T-helper 9 cell (primary cell): ENCODE measurements at places on chromosomes 16 and 17.
A peak's percentile ranks its signal among the peaks of the same experiment; 100 is the strongest.

- DNase-seq, result peak; percentile 46
Measured at GRCh38 chr17:29005936-29006511, at the start of gene SEZ6. SEZ6 (minus strand) TSS chr17:29006033; CDS start chr17:29005869, 164 bp downstream.

DNA sequence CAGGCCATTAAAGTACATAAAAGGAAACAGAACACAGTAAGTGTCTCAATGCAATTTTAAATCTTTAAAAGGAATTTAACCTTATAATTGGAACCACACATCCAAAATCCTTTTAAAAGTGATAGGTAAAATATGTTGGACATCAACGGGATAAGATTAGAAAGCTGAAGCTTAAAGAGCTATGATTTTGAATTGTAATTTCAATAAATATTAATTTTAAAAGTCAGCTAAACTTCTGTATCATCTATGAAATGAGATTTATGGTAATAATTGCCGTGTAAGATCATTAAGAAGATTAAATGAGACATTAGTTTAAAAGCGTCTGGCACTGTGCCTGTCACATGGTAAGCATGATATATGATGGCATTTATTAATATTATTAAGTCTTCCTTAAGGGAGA is 31.3 kb downstream of the CCDC42 start:
- DNase-seq, result no peak

DNA sequence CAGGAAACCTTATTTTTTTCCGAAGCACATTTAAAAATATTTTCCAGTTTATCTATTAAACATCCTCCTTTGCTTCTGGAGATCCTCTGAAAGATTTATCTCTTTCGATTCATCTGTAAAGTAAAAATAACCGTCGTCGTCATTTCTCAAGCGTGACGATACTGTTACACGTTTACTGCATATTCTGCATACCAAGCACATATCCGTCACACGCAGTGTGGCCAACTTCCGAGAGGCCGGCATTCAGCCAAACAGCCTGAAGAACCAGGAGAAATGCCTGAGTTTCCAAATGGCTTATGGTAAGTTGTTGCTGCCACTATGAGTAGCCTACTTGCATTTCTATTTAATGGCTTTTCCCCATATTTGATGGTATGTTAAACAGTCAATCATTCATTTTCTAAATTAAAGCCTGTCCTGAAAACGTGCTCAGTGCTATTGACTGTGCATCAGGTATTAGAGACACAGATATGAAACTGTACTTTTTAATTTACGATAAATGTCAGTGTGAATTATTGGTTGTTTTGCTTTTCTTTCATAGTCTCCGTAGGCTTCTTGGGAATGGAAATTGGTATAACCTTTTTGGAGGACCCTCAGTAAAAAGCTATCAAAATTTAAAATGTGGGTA is 275.7 kb downstream of the WWOX start:
- DNase-seq, result no peak

DNA sequence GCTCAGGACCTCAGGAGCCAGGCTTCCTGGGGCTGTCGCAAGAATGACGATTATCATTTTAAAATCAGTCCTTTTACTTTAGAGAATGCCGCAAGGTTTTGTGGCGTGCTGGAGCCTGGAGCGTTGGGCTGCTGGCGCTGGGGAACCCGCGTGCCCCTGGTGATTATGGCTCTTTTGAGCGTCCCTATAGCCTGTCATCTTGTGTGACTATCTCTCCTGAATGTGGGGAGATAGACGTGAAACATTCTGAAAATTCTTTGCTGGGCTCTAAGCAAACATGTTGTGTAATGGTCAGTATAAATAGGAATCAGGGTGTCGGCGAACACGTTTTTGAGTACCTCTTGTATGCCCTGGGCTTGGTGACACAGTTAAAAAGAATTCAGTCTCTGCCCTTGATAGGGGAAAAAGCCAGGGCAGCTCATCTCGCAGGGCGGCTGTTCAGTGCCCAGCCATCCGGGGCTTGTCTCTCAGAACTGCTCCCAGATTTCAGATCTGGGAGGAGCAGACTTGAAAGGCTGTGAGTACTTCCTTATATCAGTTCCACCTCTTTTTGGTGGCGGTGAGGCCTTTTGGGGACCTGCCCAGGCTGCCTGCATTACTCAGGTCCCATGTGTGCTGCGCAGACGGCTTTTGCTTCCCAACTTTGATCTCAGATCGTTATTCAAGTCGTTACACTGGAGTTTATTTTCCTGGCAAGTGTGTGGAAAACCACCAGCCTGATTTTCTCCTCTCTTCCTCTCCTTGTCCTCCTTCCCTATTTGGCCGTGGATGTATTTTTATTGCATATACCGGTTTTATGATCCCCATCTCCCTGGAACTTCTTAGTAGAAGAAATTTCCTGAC is 973 bp downstream of the SLC7A6 start:
- DNase-seq, result peak; percentile 50

DNA sequence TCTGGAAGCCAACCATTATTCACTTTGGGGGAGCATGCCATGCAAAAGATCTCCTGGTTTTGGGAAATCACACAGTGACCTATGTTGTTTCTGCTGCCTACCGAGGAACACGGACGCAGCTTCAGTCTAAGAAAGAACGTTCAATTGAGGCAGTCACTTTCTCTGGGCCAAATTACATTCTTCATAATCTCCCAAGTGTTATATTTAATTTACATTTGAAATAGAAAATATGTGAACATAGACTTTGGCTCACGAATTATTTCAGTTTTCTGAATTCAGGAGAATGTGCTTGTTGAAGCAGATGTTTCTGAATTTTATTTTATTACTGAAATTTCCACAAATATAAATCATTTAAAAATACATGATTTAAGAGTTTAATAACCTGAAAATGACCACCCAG is 93.6 kb upstream of the KCNJ16 start:
- DNase-seq, result no peak

- no peak for DNase-seq
Measured at GRCh38 chr16:12811441-12812383, 8.0 kb upstream of the CPPED1 start.

- DNase-seq, result no peak
Measured at GRCh38 chr17:66942451-66943264, 21.8 kb upstream of the CACNG4 start.

- DNase-seq, result no peak
Measured at GRCh38 chr16:19105891-19106624, 7.7 kb upstream of the ITPRIPL2 start.

GRCh38 chr17:79812353-79813258 is 15.7 kb upstream of the CBX8 start:
- no peak for DNase-seq

GRCh38 chr17:7673239-7673638 is 14.1 kb downstream of the TP53 start:
- no peak for DNase-seq

GRCh38 chr16:27611340-27611739 is 61.4 kb downstream of the KATNIP start:
- no peak for DNase-seq

GRCh38 chr17:50469208-50469605 is 527 bp upstream of the CHAD start:
- no peak for DNase-seq

DNA sequence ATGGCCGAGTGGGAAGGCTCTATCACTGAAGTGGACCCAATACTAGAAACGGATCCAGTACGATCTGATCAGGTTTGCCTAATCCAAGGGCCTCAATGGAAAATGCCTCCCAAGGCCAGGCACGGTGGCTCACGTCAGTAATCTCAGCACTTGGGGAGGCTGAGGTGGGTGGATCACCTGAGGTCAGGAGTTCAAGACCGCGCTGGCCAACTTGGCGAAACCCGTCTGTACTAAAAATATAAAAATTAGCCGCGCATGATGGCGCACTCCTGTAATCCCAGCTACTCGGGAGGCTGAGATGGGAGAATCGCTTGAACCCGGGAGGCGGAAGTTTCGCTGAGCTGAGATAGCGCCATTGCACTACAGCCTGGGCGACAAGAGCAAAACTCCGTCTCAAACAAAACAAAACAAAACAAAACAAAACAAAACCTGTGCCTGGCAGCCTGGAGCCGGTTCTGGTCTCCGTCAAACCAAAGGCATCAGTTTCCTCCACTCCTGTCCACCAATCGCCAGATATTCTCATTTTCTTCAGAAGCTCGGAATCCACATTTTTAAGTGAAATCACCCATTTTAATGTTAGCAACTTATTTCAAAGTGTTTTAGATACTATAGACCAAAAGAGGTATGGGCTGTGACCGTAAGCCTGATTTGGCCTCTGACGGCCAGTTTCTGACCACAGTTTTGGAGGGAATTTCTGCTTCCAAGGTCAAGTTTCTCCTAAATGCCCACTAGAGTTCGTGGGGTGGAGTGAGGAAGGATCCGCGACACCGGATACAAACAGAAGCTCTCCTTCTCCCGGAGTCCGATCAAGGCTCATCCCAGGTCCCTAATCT is 664 bp downstream of the NQO1 start:
- DNase-seq, result no peak

DNA sequence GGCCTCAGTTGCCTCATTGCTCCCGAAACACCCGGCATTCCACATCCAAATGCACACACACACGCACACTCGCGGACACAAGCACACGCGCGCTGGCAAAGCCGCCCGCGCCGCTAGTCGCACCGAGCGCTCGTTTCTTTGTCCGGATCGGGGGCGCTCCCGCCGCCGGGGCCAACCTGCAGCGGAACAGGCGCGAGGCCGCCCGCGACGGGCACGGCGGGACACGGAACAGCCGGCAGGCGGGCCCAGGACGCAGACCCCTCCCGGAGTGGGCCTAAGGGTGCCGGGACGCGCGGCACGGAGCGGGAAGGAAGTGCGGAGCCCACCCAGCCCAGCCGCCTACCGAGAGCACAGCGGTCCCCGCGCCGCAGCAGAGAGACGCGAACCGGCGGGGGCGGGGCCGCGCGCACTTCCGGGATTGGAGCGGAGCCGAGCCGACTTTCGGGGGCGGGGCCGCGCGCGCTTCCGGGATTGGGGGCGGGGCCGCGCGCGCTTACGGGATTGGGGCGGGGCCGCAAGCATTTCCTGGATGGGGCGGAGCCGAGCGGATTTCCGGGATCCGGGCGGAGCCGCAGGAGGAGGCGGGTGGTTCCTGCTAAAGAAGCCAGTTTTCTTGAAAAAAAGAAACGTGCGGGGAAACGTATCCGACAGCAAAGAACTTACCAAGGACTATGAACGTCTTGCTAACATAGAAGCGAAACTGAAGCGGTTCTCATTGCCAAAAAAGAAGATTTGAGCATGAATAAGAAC is at the start of gene CYBC1:
CYBC1 (minus strand) TSS at position 396 of the 750 bp plus-strand sequence. CDS start 1,498 bp downstream, outside the sequence.
- DNase-seq, result peak; percentile 96

DNA sequence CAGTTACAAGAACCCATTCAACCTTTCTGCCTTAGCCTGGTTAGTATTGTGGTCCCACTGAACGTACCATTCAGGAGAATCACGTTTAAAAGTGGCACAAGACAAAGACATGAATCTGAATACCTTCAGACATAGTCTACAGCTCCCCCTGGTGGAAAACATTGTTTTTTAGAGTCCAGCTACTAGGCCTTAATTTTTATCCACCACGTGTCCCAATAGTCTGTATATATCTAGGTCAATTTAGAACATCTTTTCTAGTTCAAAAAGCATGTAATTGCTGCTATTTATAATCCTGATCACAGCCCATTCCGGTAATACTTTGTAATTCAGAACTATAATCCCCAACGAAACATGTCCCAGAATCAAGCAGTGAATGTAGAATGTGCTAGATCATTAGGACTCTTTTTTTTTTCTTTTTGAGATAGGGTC is 13.7 kb upstream of the GUCY2D start:
- no peak for DNase-seq

- no peak for DNase-seq
Measured at GRCh38 chr16:84791501-84791900, 28.3 kb upstream of the CRISPLD2 start.

DNA sequence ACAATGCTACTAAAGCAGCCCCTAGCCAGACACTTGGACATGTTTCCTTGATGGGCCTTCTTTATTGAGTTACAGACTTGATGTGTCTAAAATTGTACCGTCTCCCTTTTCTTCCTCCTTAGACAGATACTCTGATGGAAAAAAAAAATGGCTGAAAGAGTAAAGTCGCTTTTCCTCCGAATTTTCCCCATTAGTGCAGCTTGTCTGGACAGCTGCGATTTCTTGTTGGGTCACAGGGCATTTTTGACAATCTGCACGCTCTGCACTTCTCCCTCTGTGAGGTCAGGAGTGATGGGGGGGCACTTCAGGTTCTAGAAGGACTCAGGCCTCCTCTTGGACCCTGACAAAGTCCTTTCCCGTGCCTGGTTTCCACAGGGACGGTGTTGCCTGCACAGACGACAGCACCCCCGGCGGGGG is 968 bp upstream of the PRKAR1A start:
- DNase-seq, result no peak

DNA sequence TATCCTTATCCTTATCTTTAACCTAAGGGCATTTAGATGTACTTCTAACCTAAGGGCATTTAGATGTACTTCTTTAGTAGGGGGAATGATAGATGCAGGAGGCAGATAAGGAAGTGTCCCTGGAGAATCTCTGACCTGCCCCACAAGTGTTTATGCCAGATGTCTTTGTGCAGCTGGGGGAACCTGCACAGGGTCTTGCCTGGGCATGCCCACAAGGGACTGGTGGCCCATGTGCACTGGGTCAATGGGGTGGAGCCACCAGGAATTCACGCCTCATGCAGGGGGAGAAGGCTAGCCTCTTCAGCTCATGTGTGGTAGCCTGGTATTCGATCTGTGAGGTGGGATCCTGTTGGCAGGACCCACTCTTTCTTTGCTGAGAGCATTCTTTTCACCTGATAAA is 38.0 kb downstream of the CA10 start:
- DNase-seq, result no peak

DNA sequence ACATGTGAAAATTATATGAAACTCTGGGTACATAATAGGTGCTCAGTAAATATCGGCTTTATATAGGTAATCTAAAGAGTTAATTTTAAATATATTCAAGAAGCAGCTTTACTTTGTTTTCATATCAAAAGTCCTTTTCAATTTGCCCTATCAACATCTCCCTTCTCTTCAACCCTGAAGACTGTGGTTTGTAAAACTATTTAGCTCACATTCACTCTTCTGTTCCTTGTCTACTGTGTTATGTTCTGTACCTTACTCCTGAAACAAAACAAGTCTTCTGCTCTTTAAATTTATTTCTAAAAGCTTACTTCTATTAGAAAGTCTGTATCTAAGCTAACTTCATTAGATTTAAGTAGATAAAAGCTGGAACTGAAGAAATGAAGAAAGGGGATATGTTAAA is 301.7 kb upstream of the PMFBP1 start:
- no peak for DNase-seq
